ENCODE measurements at places on chromosomes 1 and 21. TPM values are rescaled to one million over a fixed set of nuclear protein-coding genes. Genes with fewer than 3 reads are reported as not detected.

WDR64 gene
- total RNA-seq, result not detected

PTTG1IP gene
- 147 TPM for total RNA-seq

FYB2 gene
- not detected for total RNA-seq

KLHL12 gene
- total RNA-seq, result 22.4 TPM

DNA sequence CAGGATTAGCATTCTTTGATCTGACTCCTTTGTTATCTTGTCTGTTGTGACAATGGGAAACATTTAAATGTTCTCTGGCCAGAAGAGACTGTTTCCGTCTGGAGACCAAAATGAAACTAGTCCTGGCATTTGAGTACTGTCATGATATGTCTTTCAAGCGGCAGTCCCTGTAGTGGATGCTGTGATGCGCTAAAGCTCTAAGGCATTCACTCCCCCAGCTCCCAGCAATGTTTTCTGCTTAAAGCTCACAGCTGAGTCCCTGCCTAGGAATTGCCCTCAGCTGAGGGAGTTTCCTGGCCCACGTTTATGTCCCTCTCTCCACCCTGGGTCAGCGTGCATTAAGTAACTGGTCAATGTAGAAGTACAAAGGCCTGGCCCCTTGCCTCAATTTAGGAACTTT lies 109.4 kb downstream of the UCHL5 start:
- DNase-seq, result no peak

- DNase-seq, result no peak
These were observed 151.5 kb downstream of the ST6GALNAC5 start for GRCh38 chr1:77018761-77019160.

DNA sequence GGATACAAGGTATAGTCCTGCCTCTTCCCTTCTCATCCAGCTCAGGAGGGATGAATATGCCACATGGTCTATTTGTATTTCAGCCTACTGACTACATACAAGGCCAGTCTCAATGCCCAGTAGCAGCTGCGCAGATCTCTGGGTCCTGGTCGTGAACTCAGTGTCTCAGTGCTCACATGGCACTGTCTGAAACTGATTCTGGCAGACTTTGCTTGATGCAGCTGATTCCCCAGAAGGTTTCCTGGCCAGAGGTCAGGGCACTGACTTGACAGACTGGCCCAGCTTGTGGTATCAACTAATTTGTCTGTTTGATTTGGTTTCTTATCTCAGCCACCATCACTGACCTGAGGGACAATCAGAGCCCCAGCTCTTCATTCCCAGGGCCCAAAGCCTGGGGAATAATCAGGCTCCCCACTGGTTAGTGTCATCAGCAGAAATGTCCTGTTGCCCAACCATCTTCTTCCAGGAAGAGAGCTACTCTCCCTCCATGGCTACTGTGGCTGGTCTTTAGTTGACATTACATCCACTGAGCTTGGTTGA lies 7.5 kb upstream of the SPRR4 start:
- DNase-seq, result no peak

GRCh38 chr1:3319874-3320245 lies 134.6 kb upstream of the ARHGEF16 start:
- peak; percentile 71 for DNase-seq

DNA sequence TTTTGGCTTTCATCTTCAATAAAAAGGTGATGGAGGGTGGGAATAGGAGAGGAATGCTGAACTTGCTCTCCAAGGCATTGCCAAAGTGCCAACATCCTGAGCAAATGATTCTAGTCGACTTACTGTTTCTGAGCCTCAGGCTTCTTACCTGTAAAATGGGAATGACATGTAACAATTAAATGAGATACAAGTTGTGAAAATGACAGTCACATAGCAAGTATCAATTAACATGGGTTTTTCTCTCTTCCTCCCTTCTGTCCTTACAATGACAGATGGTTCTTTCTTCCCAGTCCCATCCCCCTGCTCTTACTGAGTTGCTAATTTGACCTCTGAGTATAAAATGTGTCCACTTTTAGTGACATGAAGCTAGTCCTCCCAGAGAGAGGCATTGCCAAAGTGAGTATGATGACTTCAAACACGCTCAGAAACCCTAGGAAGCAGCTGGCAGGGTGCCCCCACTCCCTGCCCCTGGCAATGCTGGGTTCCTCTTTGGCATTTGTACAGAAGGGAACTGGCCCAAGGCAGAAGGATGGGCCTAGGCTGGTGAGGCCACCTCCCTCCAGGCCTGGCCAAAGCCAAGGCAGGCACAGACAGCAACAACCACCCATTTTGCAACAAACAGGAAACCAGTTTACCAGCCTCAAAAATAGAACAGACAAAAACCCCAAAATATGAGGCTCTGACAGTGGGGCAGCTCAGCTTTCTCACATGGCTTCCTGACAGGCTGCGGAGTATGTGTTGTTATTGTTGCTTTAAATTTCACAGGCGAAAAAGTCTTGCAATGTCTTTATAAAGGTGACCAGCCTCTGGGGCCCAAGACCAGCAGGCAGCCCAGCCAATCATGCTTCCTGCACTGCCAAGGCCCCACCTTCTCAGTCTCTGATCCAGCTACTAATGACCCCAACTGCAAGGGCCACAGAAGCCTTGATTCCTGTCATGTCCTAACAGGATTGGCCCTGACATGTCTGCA lies 115.9 kb downstream of the HIVEP3 start:
- DNase-seq, result peak; percentile 84

DNA sequence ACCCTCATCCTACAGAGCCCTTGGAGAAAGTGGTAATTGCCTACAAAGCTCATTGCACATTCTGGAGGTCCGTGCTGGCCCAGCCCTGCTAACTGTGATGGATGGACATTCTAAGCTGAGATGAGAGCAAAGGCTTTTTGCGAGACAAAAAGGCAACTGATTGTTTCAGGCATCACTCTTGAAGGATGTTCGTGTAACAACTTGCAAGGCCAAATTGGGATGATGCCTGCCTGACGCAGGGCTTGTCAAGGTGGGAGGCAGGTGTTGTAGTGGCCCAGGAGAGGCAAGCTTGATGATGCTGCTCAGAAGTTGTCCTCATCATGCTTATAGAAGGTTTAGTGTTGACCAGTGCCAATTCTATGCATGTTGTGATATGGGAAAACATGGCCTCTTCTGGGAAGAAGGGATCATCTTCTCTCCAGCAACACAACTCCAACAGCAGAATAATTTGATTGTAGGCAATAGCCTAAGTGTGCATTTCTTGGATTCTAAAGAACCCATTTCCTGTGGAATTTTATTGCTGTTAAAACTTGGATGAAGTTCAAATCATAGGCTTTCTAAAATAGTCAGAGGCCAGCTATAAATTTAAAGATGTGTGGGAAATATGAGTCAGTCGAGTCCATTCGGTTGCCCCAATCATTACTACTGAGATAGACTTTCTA lies 102.5 kb upstream of the COA6 start:
- no peak for DNase-seq

- no peak for DNase-seq
These were observed 276.5 kb downstream of the DNM3 start for GRCh38 chr1:172117800-172118199.

DNA sequence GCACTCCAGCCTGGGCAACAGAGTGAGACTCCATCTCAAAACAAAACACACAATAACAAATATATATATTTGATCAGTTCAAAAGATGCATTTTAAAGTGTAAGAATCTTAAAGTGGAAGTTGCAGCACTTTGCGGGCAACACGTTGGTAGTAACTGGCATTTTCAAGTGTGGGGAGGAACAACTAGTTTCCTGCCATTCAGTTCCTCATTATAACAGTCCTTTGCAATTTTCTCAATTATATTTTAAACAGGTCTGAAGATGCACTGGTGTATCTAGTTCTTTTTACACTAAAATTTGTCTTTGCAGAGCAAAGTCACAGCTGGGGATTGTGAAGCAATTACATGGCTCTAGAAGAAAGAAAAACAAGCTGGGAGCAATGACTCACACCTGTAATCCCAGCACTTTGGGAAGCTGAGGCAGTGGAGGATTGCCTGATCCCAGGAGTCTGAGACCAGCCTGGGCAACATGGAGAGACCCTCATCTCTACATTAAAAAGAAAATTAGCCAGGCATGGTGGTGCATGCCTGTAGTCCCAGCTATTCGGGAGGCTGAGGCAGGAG lies 25.3 kb downstream of the RRAGC start:
- no peak for DNase-seq

DNA sequence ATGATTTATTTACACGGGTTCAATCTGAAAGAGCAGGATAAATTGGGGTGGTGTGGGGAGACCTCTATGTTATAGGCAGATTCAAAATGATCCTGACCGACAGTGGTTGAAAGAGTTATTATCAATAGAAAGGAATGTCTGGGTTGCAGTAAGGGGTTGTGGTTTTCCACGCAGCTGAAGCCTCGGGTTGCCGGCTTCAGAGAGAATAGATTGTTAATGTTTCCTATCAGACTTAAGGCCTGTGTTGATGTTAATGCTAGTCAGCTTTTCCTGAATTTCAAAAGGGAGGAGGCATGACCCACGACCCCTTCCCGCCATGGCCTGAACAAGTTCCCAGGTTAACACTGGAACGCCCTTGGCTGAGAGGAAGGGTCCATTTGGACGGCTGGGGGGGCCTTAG lies 2.2 kb upstream of the UBE2J2 start:
- DNase-seq, result no peak

- no peak for DNase-seq
These were observed 9.3 kb upstream of the S100A10 start for GRCh38 chr1:152002960-152003359.

- no peak for DNase-seq
These were observed 106.1 kb downstream of the SIM2 start for GRCh38 chr21:36804874-36805611.

DNA sequence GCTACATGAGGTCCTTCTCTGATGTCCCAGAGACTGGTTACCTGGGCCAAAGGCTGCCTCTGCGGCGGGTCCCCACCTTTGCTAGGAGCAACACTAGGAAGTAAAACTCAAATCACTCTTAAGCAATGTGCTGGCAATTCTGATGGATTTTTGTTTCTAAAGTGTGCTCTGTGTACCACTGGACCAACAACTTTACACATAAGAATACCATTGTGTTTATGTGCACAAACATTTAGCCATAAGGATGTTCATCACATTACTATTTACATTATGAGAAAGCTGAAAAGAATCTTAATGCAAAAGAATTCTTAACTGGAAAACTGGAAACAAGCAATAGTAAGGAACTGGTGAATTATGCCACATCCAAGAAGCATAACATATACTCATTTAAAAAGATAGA lies 38.6 kb downstream of the SSBP3 start:
- no peak for DNase-seq

GRCh38 chr21:42833439-42833815 lies 45.9 kb downstream of the WDR4 start:
- DNase-seq, result peak; percentile 77

DNA sequence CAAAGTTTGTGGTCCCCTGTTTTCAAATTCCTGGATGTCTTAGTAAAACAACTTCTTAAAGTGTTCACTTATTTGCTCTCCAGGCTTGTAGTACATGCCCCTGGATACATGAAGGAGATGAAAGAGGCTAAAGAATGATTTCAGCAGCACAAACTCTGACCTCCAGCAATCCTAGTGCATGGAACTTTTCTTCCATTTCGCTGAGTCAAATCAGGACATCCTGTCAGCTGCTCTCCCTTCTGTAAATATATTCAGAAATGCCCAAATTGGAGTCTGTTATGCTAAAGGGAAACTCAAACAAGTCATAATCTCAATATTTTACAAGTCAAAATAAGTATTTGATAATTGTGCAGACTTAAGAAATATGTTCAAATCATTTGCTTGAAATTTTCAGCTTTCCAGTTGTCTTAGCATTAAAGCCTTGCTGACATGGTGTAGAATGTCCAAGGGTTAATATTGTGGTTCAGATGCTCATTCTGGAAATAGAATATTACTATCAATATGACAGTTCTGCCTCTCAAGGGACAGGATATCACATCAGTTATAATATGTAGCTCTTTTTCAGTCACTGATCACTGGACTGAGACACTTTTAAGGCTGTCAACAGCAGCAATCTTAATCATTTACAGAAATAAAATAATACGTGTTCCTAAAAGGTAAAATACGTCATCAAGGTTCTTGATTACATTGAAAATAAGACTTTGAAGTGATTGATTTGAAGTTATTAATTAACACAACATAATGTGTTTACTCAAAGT lies 1157.3 kb downstream of the PLA2G4A start:
- DNase-seq, result no peak

- no peak for DNase-seq
These were observed 5.2 kb downstream of the KNCN start for GRCh38 chr1:46546210-46546609.

GRCh38 chr1:200073286-200073637 lies 45.8 kb downstream of the NR5A2 start:
- DNase-seq, result no peak

GRCh38 chr1:114043548-114043947 lies 64.3 kb downstream of the OLFML3 start:
- no peak for DNase-seq

DNA sequence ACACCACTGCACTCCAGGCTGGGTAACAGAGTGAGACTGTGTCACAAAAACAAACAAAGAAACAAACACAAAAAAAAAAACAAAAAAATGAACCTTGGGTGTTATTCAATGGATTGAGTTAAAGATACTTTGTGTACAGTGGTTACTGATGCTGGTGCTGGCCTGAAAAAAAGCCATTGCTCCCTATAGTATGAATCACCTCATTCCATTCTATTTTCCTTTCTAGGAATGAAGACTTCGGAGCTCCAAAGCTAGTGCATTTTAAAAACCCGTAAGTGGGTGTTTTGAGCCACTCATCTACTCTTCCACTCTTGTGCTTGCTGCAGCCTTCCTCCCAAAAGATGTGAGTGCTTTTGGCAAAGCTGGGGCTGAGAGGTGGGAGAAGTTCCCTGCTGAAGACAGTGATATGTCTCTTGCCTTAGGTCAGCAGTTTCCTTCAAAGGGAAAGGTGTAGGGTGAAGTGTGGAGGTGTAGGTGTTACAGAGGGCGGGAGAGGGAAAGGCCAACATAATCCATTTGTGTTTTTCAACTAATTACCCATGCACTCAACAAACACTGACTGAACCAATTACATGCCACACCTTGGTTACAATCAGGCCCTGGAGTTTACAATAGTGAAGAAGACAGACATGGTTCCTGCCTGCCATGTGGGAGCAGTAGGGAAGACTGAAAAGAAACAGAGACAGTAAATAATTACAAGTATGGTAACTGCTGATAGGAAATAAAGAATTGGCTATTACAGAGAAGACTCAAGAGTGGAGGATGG lies 55.0 kb upstream of the SERBP1 start:
- DNase-seq, result no peak

GRCh38 chr1:30586671-30587070 lies 136.7 kb downstream of the MATN1 start:
- no peak for DNase-seq

GRCh38 chr1:55634516-55634915 lies 419.4 kb upstream of the USP24 start:
- no peak for DNase-seq

GRCh38 chr21:30479259-30479658 lies 908 bp downstream of the KRTAP19-1 start:
- no peak for DNase-seq

All from hematopoietic multipotent progenitor cell (in vitro differentiated cells).